ENCODE measurements at places on chromosomes 7 and 10.

DNA sequence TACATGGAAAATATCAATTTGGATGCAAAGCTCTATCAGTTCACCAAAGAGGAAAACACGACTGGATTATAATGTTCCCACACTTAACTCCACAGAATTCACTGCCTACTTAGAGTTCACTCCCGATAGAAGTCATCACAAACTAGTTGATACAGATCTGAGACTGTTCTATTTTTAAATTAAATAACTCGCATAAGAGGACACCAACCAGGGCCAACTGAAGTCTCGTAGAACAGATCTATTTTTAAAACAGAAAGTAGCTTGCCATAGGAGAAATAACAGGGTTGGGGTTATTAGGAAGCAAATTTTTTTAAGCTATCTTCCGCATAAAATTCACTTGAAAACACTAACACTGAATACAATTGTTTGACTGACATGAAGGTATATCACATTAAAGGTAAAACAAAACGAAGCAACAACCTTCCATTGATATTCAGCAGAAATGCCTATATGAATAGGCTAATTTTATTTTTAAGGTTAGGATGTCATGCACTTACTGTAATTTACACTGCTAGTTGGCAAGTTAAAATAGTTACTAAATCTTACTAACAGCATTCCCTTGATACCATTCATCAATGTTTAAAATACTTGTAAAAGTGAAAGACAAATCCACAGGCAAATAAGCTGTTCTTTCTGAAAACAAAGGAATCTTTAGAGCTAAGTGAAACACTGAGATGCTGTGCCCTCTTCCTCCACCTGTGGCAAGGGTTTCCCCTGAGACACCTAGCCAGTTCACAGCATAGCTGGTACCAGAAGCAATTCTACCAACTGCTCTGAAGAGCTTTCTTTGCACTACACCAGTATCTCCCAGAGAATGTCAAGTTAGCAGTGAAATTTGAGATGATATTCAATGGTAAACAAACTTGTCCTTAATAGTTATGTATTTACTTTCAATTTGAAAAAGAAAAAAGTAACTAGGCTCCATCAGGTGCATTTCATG, 186.7 kb upstream of the ANK3 start:
- no peak for DNase-seq

- no peak for DNase-seq
Observed at GRCh38 chr10:63576501-63576900, 55.3 kb downstream of the REEP3 start.

- no peak for DNase-seq
Observed at GRCh38 chr7:36245684-36246299, 92.7 kb downstream of the EEPD1 start.

GRCh38 chr7:25844102-25844870, 307.7 kb upstream of the NFE2L3 start:
- DNase-seq = no peak

DNA sequence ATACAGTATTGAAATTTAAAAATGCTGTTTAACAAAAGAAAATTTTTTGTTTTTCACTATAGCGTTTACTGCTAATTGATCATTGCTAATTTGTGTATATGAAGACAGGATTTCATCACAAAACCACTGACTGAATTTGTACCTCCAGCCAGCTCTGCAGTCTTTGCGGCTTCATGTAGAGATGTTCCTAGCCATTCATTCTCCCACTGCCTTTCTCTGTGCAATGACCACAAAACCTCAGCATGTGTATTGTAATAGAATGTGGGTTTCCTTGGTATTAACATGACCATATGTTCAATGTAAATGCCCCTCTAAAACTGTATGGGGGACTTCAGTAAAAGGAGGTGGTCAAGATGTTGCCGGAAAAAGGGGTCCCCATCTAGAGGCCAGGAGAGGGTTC, 81.1 kb upstream of the STEAP1B start:
- no peak for DNase-seq

DNA sequence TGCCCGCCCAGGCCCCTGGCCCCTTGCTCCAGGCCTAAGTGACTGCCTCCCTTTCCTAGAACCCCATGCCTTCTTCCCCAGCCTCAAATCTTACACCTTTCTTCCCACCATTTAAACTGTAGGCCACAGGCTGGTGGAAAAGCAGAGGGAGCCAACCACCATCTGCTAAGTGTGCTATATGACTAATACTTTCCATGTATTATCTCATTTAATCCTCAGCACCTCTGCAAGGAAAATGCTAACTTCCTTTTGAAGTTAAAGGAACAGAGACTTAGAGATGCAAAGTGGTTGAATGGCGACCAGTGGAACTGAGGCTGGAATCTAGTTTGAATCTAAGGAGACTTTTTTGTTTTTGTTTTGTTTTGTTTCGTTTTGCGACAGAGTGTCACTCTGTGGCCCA, 17.8 kb upstream of the MTPAP start:
- DNase-seq = no peak

- no peak for DNase-seq
Observed at GRCh38 chr10:5038101-5038500, 34.4 kb upstream of the AKR1C2 start.

GRCh38 chr7:7562736-7563135, 3.9 kb upstream of the MIOS start:
- no peak for DNase-seq

DNA sequence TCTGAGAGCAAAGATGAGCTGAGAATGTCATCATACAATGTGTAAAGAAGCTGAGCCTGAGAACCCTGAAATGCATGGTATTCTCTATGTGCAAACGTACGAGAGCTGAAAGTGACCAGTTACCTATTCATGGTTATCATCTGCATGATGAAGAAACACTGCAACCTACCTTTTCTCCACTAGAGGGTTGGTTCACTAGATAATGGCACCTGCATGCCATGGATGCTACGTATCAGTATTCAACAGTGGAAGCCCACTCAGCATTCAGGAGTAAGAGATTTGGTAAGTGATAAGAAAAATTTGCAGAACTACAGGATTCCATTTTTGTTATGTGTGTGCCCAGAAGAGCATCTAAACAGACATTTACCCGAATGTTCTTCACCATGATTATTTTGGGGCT, 145.4 kb downstream of the PTPRN2 start:
- DNase-seq = no peak

- DNase-seq = no peak
Observed at GRCh38 chr7:4661871-4662270, 20.2 kb upstream of the FOXK1 start.

DNA sequence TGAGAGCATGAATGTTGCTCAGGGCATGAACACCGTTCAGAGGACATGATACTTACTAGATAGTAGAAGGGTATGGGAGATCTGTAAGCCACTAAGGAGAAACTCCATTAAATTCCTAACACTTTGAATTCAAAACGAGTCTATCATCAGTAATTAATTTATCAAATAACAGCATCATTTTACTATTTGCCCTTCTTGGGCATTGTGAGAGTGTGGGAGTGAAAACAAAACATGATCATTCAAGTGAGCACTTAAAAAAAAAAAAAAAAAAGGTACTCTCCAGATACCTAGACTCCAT, 20.5 kb upstream of the ASB15 start:
- no peak for DNase-seq

- DNase-seq = no peak
Observed at GRCh38 chr7:55310287-55311025, 54.7 kb upstream of the LANCL2 start.

DNA sequence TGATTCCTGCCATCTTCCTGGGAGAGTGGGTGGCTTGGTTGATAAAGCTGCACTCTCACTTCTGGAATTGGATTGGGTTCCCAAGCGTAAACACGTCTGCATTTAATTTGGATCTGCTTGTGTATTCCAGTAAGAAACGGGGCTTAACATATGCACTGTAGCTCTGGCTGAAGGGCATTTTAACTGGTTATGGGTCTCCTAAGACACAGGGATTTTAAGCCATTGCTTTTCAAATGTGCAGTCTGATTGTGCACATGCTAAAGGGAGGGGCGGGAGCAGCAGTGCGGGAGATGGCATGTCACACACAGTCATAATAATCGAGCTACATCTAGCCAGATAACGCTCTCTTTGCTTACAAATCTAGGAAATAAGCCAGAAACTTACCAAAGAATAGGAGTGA, 247.3 kb upstream of the LYZL1 start:
- DNase-seq = no peak

- DNase-seq = no peak
Observed at GRCh38 chr7:135427166-135427565, 82.7 kb downstream of the CNOT4 start.

- DNase-seq = no peak
Observed at GRCh38 chr10:36073796-36074345, 431.8 kb upstream of the FZD8 start.

- no peak for DNase-seq
Observed at GRCh38 chr10:86177537-86178155, 188.9 kb downstream of the GRID1 start.

DNA sequence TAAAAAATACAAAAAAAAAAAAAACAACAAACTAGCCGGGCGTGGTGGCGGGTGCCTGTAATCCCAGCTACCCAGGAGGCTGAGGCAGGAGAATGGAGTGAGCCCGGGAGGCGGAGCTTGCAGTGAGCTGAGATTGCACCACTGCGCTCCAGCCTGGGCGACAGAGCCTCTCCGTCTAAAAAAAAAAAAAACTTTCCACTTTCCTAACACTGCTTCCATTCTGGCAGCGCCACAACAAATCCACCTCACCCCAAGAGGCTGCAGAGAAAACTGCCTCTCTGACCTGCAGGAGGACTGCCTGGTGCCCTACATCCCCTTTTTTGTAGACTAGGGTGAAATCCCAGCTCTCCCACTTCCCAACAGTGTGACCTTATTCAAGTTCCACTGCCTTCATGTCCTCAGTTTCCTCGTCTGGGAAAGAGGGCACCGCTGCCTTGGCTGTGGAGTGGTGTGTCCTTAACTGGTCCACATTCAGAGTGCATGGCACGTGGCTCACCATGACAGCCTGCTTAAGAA, 2.6 kb upstream of the MBL2 start:
- DNase-seq = no peak

- no peak for DNase-seq
Observed at GRCh38 chr7:84664626-84665025, 470.0 kb upstream of the SEMA3A start.

DNA sequence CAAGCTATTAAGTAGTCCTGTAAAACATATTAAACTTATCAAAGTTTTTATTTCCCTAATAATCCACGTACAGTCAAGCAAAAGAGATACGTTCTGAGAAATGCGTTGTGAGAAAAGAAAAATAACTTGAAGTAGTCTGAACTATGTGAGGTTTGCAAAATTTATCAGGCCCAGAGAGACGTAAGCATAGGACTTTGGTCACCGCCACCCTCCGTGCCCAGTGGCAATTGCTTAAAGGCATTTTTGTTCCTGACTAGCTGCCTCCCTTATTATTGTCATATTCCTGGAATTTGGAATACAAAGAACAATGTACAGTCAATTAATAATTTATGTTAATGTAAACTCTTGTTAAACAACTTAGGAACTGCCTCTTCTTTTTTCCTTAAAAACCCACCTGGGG, 22.8 kb downstream of the HIBADH start:
- no peak for DNase-seq

GRCh38 chr10:120394446-120394845, 62.6 kb upstream of the PLPP4 start:
- no peak for DNase-seq

GRCh38 chr10:59181668-59182067, 5.2 kb downstream of the PHYHIPL start:
- DNase-seq = no peak

GRCh38 chr7:102138676-102139075, 148.0 kb upstream of the SH2B2 start:
- DNase-seq = no peak

DNA sequence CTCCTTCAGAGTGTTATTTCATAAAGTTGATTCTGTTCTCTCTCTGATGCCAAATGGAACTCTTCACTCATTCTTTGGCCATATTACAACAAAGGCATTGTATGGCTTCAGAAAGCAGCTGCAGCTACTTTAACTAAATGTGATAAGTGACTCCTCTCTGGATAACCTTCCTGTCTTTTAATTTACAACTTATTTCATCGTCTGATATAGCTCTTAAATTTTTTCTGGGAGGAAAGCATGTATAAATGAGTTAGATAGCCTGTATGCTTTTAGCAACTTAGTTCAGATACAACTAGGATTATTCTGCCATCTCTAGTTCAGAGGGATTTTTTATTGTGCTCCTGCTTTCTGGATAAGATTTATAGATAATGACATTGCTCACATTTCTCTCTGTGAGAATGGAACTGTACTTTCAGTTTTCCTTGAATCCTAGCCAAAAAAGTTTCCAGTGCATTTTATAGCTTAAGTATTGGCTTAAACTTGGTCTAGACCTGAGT, 57.5 kb downstream of the KLHDC10 start:
- DNase-seq = no peak

GRCh38 chr7:147245274-147245673, 1128.7 kb downstream of the CNTNAP2 start:
- no peak for DNase-seq
